Tibial nerve (tissue), 4 donors: ENCODE measurements at places on chromosomes 2 and 18. TPM values are rescaled to one million over a fixed set of nuclear protein-coding genes. Genes with fewer than 3 reads are reported as not detected.

The WDR7 gene
- total RNA-seq: 35.0 TPM

The CD207 gene
- total RNA-seq: 0.21 TPM

The ALPG gene
- total RNA-seq: not detected

The NBAS gene
- 58.1 TPM for total RNA-seq

The FAM124B gene
- 2.6 TPM for total RNA-seq

The EFEMP1 gene
- 113 TPM for total RNA-seq

DNA sequence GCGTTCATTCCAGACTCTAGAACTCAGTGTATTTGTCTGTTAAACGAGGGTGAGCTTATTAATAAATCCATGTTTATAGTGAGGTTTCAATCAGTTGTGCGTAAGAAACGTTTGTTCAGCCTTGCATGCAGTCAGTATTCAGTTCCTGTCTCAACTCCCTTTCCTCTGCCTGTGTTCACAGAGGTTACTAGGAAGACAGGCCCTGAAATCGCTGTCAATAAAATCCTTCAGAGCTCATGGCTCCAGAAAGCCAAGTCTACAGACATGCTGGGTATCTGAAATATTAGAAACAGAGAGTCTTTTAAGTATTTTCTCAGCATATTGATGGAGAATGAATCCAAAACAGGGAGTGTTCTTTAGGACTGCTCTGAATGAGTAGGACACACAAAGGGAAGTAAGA lies 75.4 kb downstream of the KLF7 start:
- DNase-seq: no peak

- DNase-seq: no peak
Observed at GRCh38 chr2:69184224-69184623, 171.2 kb downstream of the ANTXR1 start.

DNA sequence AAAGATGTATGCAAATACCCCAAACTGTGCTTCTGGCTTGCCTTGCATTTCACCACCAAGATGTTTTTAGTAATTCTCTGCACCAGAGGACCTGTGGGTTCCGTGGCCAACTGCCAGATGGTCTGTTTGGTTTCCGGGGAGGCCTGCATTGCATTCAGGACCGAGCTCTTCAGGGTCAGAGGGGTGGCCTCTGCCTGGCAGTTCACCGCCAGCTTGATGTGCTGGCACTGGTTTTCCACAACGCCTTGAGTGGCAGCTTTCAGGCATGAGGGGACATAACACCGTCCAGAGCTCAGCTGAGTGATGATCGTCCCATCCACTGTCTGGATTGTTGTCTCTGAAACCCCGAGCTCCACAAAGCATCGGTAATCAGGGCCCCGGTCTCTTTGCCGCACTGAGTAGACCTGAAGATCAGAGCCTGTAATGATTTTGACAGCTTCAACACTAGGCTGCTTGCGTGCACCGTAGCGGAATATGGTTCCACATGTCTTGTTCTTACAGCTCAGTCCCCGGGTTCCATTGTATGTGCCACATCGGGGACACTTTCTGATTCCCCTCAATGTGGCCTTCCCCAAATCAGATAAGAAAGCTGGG lies 9.4 kb downstream of the C2orf42 start:
- no peak for DNase-seq

GRCh38 chr18:41690332-41691127 lies 264.5 kb upstream of the PIK3C3 start:
- DNase-seq: no peak

GRCh38 chr2:98772536-98772935 lies 41.6 kb upstream of the MGAT4A start:
- DNase-seq: no peak

GRCh38 chr2:133063775-133064174 lies 393.8 kb upstream of the LYPD1 start:
- DNase-seq: no peak

- no peak for DNase-seq
Observed at GRCh38 chr2:178213991-178214390, 19.7 kb downstream of the OSBPL6 start.

DNA sequence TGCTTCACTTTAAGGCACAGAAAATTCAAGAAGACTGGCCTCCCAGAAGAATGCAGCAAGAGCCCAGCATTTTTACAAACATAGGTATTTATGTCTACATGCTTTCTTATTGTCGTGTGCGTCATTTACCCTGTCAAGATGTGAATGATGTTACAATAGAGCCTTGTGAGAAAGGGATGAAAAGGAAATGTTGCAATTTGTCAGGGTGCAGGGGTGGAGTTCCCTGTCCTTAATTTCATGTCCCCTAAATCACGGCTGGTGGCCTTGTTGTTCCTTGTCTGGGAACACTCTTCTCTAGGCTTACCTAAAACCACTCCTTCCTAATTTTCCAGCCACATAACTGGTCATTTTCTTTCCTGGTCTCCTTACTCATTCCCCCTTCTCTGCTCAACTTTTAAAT lies 194.2 kb downstream of the TXNL1 start:
- no peak for DNase-seq

GRCh38 chr2:224687156-224687555 lies 29.0 kb downstream of the CCDC195 start:
- no peak for DNase-seq

GRCh38 chr2:199862788-199863187 lies 11.8 kb upstream of the FTCDNL1 start:
- DNase-seq: no peak

- no peak for DNase-seq
Observed at GRCh38 chr2:166805753-166806152, 82.5 kb upstream of the XIRP2 start.

GRCh38 chr18:12242658-12243260 lies 11.4 kb upstream of the CIDEA start:
- no peak for DNase-seq

- no peak for DNase-seq
Observed at GRCh38 chr2:133718688-133719201, 150.5 kb upstream of the NCKAP5 start.

DNA sequence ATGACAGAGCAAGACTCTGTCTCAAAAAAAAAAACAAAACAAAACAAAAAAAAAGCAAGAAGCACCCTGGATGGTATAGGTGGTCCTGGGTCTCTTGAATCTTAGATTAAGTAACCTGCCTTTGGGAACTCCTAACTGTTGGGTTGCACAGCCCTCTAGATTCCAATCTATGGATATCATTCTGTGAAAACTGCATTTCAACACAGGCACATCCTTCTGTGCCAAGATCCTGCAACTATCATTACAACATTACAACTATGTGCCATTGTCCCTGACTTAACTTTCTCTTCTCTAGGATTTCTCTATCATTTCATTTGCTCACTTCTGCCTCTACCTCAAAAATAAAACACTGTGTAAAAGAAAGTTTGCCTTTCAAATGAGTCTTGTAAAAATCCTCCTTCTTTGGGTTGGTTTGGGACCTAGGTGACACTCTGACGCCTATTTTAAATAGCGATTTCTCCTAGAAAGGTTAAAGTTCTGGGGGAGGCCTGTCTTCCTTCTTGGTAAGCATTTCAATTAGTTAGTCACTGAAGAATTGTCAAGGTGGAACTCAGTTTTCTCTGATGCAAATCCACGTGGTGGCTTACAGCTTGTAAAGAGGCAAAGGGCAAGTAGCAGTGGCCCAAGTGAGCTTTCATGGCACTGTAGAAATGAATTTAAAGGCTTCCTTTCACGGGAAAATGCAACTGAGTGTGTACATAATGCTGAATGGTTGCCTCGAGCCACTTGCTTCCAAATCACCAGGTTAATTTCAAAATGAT lies 9.2 kb downstream of the LGALSL start:
- no peak for DNase-seq

GRCh38 chr2:37733251-37733650 lies 61.8 kb upstream of the CDC42EP3 start:
- DNase-seq: no peak

DNA sequence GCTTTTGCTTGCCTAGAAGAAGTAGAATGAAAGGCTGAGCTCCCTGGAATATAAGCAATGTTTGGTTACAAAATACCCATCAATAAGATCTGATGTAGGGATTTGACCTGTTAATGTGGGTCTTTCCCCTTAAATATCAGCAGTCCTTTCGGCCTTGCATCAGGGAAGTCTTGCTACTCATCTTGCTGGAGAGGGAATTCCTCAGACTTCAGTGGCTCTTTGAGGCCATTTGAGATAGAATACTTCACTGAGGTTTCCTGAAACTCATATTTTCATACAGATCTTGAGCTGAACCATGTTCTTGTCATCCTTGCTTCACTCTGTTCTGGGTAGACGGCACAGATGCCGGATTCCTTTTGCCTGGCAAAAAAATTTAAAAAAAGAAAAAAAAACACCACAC lies 3.9 kb downstream of the TWIST2 start:
- DNase-seq: no peak

DNA sequence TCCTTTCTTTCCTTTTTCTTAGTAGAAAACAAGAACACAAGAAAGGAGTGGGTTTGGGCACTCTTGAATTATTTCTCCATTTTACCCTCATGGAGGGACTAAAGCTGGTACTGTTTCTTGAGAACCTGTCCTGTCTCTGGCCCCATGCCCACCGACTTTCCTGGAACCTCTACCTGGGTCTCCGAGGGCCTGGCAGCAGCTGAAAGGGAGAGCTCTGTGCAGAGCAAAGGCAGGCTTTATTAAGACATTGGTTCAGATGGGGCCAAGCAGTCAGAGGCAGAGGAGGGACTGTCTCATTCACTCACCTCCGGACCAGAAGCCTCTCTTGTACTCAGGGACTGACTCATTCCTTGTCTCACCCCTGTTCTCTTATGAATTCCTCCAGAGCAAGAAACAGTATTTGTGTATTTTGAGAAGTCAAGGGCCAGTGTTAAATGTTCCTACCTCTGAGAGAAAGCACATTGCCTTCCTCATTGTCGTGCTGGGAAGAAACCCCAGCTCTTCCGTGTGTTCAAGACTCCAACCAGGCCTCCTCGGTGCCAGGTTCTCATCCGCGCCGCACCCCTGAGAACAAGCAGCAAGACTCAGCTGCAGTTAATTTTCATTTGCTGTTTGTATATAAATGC lies 201.9 kb upstream of the NT5C1B start:
- DNase-seq: no peak

DNA sequence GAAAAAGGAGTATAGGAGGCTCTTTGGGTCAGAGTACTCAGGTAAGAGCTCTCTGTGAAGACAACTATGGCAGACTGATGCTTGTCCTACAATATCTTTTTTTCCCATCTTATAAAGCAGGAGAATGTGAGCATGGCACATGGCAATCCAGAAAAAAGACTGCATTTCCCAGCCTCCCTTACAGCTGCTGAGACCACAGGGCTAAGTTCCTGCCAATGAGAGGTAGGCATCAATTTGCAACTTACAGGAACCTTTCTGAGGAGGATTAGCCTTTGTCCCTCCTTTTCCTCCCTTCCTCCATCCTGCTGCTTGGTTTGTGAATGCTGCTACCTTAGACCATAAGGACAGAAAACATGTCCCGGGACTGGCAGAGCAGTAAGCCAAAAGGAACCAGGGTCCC lies 37.8 kb upstream of the ST8SIA5 start:
- no peak for DNase-seq

- peak; percentile 70 for DNase-seq
Observed at GRCh38 chr2:111698743-111699554, 185.0 kb downstream of the ANAPC1 start.

GRCh38 chr18:62345909-62346308 lies 20.8 kb downstream of the TNFRSF11A start:
- no peak for DNase-seq

DNA sequence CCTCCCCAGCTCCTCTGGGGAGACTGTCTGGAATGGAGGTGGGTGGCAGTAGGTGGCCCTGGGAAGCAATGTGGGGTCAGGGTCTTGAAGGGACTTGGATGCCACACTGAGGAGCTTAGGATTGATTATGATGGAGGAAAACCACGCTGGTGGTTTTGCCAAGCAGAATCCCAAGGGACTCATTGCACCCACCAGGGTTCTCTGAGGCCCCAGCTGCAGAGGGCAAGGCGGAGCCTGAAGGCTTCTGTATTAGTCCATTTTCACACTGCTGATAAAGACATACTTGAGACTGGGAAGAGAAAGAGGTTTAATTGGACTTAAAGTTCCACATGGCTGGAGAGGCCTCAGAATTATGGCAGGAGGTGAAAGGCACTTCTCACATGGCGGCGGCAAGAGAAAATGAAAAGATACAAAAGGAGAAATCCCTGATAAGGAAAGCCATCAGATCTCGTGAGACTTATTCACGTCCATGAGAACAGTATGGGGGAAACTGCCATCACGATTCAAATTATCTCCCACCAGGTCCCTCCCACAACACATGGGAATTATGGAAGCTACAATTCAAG lies 87.2 kb upstream of the YWHAQ start:
- no peak for DNase-seq

GRCh38 chr18:74914052-74914591 lies 294.8 kb downstream of the PTGR3 start:
- DNase-seq: no peak

DNA sequence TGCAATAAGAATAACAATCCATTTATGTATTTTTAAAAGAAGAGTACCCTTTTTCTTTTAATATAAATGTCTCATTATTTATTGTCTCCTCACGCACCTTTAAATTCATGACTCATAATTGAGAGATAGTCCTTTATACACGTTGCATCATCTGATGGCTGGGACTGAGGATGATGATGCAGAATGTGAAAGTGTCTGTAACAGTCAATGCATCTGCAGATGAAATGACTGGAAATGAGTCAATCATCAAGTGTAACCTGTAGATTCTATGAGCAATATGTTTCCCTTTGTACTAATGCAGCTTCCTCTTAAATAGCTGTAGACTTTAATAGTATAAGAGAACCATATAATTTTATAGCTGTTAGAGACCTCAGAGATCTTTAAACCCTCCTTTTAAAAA lies 26.1 kb upstream of the SYT4 start:
- no peak for DNase-seq

GRCh38 chr2:173868406-173868805 lies 96.8 kb downstream of the SP3 start:
- no peak for DNase-seq

- no peak for DNase-seq
Observed at GRCh38 chr2:128801576-128801975, 482.9 kb upstream of the HS6ST1 start.
